CD4-positive, alpha-beta T cell treated with Interleukin-4 for 4 hours (primary cell): ENCODE measurements at places on chromosomes 4 and X.
A peak's percentile ranks its signal among the peaks of the same experiment; 100 is the strongest.

DNA sequence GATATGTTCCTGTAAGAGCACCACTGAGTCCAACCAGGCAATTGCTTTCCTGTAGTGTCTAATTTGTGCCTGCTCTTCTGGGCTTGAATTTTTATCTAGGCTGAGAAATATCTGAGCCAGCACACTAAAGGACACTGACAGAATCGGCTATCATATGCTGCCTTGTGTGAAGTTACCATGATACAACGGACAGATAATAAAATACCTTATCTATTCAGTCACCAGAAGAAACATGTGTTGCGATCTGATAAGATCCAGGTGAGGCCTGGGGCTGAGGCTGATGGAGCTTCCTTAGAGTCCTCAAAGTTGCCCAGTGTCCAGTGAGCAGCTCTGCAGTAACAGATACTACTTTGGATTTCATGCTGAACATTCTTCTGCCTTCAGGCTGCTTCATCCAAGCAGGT is 111.8 kb downstream of the ZNF518B start:
- no peak for DNase-seq

DNA sequence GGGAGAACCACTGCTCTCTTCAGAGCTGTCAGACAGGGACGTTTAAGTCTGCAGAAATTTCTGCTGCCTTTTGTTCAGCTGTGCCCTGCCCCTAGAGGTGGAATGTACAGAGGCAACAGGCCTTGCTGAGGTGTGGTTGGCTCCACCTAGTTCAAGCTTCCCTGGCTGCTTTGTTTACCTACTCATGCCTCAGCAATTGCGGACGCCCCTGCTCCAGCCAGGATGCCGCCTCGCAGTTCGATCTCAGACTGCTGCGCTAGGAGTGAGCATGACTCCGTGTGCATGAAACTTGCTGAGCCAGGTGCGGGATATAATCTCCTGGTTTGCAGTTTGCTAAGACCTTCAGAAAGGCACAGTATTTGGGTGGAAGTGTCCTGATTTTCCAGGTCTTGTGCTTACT is 70.9 kb downstream of the MAGEB5 start:
- DNase-seq = no peak

- DNase-seq = no peak
Observed at GRCh38 chr4:53019485-53020382, 157.6 kb downstream of the RASL11B start.

DNA sequence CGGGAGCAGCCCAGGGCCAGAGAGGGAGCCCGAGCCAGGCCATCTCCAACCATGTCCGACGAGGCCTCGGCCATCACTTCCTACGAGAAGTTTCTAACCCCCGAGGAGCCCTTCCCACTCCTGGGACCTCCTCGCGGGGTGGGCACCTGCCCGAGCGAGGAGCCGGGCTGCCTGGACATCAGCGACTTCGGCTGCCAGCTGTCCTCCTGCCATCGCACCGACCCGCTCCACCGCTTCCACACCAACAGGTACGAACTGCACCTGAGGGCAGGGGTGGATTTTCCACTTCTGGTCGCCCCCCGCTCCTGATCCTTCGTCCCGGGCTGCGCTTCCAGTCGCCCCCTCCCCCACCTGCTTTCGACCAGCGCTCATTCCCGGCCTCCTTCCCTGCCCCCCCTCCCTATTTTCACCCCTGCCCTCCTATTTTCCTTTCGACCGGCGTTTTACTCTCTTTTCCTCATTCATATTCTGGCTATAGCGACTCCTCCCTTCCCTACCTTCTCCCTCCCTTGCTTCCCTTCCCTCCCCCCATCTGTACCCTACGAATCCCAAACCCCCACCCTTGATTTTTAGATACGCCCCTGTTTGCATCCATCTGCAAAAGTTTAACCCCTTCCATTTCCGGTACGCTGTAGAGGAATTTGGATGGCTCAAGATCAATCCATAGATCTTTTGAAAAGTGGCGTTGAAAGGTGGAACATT is 633 bp downstream of the FAM199X start:
- no peak for DNase-seq

- no peak for DNase-seq
Observed at GRCh38 chr4:88999392-88999930, 57.5 kb downstream of the FAM13A start.

- no peak for DNase-seq
Observed at GRCh38 chr4:108203377-108203776, 34.6 kb upstream of the LEF1 start.

GRCh38 chr4:1767770-1768366 is 25.2 kb upstream of the FGFR3 start:
- DNase-seq = no peak

GRCh38 chrX:123607806-123608205 is 125.0 kb downstream of the THOC2 start:
- DNase-seq = no peak

- no peak for DNase-seq
Observed at GRCh38 chr4:4868040-4868757, 8.7 kb downstream of the MSX1 start.

DNA sequence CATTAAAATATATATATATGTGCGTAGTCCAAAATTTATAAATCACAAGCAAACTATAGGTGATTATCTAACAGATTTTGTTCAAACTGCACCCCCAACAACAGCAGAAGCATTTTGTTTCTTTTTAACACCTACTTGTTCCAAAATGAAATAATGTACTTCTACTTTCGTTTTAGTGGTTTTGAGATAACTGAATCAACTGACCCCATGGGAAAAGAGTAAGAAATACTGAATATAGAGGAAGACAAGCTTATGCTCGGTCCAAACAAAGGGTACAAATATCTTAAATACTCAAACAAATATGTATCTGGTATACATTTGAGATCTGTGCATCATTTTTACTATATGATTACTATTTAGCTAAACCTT is 22.4 kb downstream of the MAP7D3 start:
- no peak for DNase-seq

- no peak for DNase-seq
Observed at GRCh38 chrX:54415534-54416350, 24.5 kb upstream of the TSR2 start.

GRCh38 chrX:100395781-100396180 is 14.3 kb downstream of the PCDH19 start:
- no peak for DNase-seq

DNA sequence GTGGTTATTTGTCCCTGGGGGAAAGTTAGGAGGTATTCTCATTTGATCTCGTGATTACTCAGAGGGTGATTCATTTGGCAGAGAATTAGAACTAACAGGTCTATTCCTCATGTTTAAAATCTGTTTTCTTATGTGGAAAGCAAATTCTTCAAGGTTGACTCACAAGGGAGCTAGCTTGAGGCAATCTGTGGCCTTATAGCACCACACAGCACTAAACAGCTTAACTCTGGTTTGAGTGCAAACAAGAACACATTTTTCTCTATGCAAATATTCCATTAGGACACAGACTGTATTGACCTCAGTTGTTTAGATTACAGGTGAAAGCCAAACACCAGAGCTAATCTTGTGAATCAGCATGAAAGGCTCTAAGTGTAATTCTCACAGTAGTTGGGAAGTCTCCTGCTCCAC is 694.4 kb upstream of the POU3F4 start:
- no peak for DNase-seq

GRCh38 chr4:182492423-182492822 is 249.2 kb downstream of the TENM3 start:
- DNase-seq = no peak

DNA sequence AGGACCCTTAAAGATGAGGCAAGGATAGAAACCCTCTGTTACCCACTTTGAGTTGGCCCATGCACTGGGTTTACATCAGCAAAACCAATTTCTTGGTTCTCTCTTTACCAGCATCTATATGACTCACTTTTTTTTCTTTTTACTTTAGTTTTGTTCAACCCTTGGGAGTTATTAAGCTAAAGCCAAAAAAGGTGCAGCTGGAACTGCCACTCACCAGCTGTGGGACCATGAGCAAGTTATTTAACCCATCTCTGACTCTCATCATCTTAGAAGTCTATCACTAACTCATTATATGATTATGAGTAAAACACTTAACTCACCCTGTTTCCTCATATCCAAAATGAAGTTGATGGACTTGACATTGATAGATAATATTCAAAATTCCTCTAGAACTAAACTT is 53.4 kb downstream of the GABRB1 start:
- DNase-seq = no peak

GRCh38 chrX:20451929-20452328 is 185.2 kb upstream of the RPS6KA3 start:
- DNase-seq = no peak

DNA sequence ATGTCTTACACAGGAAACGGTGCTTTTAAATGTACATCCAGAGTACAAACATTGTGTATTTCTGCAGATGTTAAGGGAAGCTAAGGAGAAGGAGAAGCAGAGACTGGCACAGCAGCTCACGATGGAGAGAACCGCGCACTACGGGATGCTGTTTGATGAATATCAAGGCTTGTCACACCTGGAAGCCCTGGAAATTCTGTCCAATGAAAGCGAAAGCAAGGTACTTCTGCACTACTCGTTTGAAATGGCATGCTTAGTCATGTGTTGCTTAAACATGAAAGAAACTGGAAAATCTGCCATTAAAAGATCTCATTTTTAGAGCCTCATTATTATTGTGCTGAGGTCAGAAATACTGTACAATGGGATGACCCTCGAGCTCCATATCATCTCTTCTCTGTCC is 47.2 kb downstream of the FAM114A1 start:
- peak; percentile 14 for DNase-seq

GRCh38 chr4:108430921-108431320 is 189.5 kb upstream of the RPL34 start:
- no peak for DNase-seq

DNA sequence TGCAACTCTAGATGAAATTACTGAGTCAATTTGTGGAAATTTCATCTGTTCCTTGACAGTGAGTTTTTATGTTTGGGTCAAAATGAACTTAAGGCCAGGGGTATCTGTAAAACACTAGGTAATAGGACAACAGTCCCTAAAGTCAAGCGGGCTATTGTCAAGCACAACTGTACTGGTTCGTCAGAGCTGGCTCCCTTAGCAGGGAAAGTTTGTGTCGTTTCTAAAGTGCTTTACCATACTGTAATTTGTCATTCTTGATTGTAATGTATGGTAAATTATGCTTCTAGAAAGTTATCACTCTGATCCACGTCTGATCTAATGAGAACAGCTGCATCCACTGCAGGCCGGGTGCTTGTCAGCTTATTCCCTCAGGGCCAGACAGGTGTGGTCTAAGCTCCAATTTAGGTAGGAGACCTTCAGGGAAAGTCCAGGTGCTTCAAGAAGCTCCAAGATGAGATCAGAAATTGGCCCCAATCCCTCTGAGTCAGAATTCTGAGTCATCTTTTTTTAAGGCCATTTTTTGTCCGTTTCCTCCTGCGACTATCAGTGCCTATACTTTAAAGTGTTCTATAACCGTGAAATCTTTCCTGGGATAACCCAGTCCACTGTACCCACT is 92.2 kb downstream of the PALLD start:
- DNase-seq = no peak

- no peak for DNase-seq
Observed at GRCh38 chrX:46165411-46165810, 379.8 kb downstream of the ZNF674 start.

- DNase-seq = peak; percentile 39
Observed at GRCh38 chr4:67558493-67558892, at the start of gene STAP1. TSS of gene STAP1 (plus strand) at chr4:67558727. CDS start at chr4:67558810, 83 bp downstream.

GRCh38 chrX:150967786-150968185 is 15.3 kb upstream of the HMGB3 start:
- DNase-seq = no peak

- no peak for DNase-seq
Observed at GRCh38 chr4:79331126-79331876, 5.4 kb upstream of the NAA11 start.

DNA sequence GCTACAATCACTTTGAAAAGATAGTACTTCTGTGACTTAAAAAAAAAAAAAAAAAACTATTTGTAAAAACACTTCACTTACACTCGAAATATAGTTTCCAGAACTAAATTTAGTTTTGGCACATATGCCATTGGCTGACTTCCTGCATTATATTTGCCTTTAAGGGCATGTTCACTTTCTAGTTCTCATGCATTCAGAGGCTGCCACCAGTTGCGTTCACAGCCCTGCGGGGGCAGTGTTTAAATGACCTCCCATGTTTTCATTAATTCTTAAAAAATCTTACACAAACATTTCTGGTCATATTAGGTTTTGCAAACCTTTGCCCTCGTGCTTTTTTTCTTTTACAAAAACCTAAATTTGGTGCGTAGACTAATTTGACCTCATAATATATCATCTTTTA is 12.4 kb upstream of the ARHGAP6 start:
- no peak for DNase-seq

- DNase-seq = no peak
Observed at GRCh38 chrX:9609987-9610386, 145.1 kb downstream of the TBL1X start.

- no peak for DNase-seq
Observed at GRCh38 chr4:12987284-12987683, 496.9 kb downstream of the RAB28 start.

- DNase-seq = peak; percentile 29
Observed at GRCh38 chrX:78650906-78651437, 8.2 kb downstream of the RTL3 start.

DNA sequence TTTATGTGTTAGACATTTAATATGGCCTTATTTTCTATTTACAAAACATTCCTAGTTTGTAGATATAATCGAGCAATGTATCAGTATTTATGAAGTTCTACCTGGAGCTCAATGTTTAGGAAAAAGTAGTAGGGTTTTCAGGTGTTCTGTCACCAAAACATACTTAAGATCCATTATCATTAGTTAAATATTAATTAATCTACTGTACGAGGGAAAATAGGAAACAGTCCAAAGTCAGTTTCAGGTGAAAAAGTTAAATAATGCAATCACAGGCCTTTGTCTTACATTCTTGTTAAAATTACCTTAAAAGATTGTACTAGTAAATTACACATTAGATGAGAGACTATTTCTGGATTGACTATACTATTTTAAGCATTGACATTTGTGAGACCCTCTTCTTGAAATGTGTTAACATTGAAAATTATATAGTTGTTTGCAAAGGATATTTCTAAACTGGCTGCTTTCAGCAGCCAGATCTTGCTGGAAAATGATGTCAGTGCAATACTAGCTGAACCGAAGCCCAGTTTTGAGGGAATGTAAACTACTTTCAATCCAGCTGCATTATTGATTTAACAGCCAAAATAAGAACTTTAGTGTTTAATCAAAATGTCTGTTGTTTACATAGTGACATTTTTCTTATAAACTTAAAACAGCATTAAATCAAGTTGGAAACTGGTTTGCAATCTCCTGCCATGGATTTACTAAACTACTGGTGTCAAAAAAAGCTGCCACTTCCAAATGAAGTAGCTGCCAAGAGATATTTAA is 19.3 kb downstream of the GUCY1B1 start:
- DNase-seq = no peak
